ENCODE measurements at places on chromosomes 16 and 17.

- DNase-seq: no peak
These were observed 2.8 kb downstream of the PRKAR1A start for GRCh38 chr17:68514831-68515635.

- no peak for DNase-seq
These were observed 92.0 kb downstream of the WSCD1 start for GRCh38 chr17:6162216-6162615.

DNA sequence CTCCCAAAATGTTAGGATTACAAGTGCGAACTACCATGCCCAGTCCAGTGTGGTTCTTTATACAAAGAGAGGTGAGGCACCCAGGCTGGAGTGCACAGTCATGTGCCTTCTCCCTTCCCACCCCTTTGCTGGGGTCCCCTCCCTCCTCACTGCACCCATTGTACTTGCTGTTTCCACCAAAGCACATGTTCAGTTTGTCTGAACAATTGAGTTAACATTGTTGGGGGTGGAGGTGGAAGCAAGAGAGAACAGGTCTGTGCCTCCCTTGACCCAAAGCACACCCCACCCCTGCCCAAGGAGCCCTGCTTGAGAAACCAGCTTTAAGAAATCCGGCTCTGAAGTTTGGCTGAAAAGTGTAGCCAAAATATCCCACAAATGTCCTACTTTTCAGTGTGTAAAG, 142.3 kb upstream of the CDH5 start:
- no peak for DNase-seq

DNA sequence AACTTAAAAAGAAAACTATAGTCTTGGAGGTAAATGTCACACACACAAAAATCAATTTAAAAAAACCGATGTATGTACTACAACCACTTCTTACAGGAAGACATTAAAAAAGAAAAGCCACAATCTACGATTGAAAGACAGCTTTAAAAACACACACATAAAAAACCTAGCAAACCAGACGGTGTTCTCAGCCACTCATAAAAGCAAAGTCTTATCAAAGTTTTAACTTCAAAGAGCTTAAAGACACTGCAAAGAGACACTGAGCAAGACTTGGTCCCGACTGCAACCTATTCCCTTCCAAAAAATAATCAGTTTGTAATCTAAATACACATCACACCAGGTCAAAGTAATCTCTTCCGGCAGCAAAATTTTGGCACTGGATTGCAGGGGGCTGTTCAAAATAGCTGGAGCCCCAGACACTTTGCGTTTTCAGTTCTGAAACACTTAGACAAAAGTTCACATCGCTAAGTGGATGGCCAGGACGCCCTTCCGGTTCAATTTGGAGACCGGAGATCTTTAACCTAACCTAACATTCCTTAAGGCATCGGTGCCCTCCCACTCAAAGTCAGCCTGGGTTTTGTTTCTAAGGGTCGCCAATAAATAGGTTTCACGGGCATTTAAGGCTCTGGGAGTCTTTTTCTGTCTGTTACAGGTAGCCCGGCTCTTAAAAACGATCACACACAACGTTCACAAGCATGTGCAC, 2.6 kb downstream of the ZCCHC14 start:
- DNase-seq: no peak

DNA sequence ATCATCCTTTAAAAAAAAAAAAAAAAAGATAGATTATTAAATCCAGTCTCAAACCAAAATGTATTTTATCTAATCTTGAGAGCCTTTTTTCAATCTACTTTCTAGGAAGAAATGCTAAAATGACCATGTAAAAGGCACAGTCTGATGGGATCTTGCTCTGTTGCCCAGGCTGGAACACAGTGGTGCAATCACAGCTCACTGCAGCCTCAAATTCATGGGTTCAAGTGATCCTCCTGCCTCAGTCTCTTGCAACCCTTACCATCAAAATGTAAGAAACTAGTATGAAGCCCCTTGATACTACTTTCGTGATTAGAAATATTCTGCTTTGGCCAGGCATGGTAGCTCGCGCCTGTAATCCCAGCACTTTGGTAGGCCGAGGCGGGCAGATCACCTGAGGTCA, 70.8 kb downstream of the HELZ start:
- no peak for DNase-seq

- DNase-seq: no peak
These were observed 85.3 kb downstream of the NDEL1 start for GRCh38 chr17:8520981-8521380.

DNA sequence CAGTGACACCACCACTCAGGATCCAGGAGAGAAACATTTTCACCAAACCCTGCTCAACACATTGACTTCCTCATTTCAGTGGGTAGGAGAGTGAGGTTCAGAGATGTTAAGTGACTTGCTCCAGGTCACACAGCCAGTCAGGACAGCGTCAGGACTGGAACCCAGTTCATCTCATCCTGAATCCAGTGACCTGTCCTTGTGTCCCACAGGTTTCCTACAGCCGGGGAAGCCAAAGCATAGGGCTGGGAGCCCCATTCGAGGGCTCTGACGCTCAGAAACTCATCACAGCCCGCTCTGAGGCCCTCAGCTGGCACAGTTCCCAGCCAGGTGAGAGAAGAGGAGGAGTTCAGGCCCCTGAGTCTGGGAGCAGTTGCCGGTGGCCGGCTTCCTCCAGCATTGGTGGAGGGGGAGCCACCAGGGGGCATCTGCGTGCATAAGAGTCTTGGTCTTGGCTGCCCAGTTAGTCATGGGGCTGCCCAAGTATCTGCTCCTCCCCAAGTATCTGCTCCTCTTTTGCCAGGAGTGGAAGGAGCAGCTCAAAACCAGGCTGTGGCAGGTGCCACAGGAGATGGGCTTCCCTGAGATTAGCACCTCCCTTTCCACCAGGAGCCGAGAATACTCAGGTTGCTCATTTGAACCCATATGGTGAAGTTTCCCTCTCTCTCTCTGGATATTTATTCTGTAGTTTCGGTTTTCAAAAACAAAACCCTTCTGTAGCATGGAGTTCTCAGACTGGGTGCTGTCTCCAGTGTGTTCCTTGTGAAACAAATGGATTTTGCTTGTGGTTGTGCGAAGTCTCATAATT, 56.0 kb downstream of the TNFRSF13B start:
- DNase-seq: no peak

DNA sequence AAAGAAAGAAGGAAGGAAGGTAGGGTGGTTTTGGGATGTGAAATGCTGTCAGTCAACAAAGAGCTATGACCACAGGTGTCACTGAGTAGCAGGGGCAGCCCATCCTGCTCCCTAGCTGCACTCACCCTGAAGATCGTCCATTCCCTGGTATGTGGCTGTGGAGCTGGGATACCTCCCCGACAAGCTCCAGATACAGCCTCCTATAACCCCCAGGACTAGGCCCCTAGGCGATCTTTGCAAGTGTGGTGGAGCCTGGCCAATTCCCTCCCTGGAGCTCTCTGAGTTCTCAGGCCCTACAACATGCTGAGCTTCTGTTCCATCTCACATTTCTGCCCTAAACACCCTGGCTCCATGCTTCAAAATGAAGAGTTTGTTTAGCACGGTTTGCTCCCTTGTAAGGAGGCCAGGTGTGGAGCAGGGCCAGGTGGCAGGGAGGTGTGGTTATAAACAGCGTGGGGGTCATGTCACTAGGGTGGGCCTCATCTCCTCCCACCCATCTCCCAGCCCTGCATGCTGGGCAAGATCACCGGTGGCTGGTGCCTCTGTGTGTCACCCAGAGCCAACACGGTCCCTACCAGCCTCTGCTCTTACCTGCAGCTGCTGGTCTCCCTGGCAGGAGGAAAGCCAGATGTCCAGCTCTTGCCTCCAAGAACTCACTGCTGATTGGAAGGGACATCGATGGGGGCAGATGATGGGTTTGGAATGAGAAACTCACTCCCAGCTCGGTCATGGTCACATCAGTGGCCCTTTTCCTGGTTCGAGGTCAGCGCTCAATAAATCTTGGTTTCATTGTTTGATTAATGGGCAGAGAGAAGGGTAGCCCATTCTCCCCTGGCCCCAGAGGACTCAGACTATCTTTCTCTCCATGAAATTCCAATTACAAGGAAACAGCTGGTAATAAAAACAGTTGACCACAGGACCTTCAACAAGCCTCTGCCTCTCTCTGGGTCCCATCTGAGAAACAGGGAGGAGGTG, 511.0 kb upstream of the CDH5 start:
- no peak for DNase-seq

DNA sequence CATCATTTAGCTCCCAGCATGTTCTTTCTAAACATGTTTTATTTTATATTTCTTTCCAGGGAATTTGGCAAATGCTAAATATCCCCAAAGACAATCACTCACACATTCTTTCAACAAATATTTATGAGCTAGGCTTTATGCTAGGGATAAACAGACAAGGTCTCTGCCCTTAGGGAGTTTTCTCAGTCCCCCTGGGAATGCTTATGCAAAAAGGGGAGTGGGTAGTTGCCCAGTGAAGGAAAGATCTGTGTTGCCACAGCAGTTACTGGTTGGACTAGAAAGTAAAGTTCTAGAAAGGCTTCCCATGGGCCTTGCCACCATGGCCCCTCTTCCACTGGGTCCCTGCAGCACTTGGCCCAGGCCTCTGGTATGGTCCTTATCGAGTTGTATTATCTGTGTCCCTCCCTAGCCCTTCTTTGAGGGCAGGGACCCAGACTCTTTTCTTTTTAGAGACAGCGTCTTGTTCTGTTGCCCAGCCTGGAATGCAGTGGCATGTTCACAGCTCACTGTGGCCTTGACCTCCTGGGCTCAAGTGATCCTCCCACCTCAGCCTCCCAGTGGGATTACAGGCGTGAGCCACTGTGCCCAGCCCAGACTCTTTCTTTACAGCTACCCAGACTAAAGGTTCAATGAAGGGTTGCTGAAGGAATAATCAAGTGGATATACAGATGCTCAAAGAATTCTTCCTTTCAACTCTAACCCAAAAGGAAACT, 78.0 kb downstream of the YPEL2 start:
- DNase-seq: no peak

Measured in stimulated activated CD8-positive, alpha-beta memory T cell treated with anti-CD3 and anti-CD28 coated beads, Interleukin-15, amount 100 ng/mL, for 4 hours (primary cell).